ENCODE measurements at places on chromosomes 5 and 9. TPM values are rescaled to one million over a fixed set of nuclear protein-coding genes. Genes with fewer than 3 reads are reported as not detected.

The EIF4E1B gene
- not detected for total RNA-seq

The SHROOM1 gene
- total RNA-seq = 8.6 TPM

The ANKDD1B gene
- 1.3 TPM for total RNA-seq

The CDH18 gene
- total RNA-seq = 8.1 TPM

The PCDHB10 gene
- total RNA-seq = 0.66 TPM

The SPINK4 gene
- total RNA-seq = not detected

The IL9 gene
- not detected for total RNA-seq

The FOXD4L4 gene
- 0.29 TPM for total RNA-seq

The AP3B1 gene
- total RNA-seq = 55.6 TPM

The OGN gene
- total RNA-seq = 17.5 TPM

The PDE6A gene
- not detected for total RNA-seq

The GARNL3 gene
- total RNA-seq = 1.3 TPM

The TSLP gene
- 5.7 TPM for total RNA-seq

The MGAT1 gene
- total RNA-seq = 140 TPM

The CCDC152 gene
- total RNA-seq = 5.8 TPM

The SLC36A2 gene
- not detected for total RNA-seq
